ENCODE measurements at places on chromosomes 1 and 21.

DNA sequence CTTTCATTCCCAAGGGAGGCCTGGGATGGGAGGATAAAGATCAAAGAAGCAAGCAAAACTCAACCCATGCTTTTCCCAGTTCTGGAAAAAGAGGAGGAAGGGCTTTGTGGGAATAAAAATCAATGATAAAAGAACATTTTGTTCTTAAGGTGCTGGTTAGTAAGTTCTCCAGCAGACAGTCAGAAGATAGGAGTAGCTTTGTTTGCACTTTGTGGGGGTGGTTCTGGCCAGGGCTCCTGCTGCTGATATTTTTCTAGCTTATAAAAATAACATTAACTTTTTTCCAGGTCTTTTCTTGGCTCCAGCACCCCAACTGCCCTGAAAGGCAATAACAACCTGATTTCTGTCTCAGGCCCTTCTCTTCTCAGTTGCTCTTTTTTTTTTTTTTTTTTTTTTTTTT is 220.0 kb downstream of the FGGY start:
- no peak for DNase-seq

DNA sequence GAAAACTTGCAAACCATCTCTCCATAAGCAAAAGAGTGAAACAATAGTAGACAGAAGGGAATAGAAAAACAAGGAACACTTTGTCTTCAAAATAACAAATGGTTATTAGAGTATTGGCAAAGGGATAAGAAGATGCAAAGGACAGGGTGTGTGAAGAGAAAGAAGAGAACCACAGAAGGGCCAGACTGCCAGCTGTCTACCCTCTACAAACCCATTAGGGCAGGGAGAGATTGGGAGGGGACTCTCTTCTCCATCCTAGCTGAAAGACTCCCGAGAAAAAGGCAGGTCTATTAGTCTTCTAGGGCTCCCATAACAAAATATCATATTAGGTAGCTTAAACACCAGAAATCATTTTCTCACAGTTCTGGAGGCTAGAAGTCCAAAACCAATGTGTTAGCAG is 292.8 kb downstream of the PTBP2 start:
- no peak for DNase-seq

GRCh38 chr1:225711236-225711937 is 58.5 kb upstream of the ENAH start:
- DNase-seq = no peak

GRCh38 chr1:206080026-206080820 is 27.2 kb downstream of the RHEX start:
- no peak for DNase-seq

DNA sequence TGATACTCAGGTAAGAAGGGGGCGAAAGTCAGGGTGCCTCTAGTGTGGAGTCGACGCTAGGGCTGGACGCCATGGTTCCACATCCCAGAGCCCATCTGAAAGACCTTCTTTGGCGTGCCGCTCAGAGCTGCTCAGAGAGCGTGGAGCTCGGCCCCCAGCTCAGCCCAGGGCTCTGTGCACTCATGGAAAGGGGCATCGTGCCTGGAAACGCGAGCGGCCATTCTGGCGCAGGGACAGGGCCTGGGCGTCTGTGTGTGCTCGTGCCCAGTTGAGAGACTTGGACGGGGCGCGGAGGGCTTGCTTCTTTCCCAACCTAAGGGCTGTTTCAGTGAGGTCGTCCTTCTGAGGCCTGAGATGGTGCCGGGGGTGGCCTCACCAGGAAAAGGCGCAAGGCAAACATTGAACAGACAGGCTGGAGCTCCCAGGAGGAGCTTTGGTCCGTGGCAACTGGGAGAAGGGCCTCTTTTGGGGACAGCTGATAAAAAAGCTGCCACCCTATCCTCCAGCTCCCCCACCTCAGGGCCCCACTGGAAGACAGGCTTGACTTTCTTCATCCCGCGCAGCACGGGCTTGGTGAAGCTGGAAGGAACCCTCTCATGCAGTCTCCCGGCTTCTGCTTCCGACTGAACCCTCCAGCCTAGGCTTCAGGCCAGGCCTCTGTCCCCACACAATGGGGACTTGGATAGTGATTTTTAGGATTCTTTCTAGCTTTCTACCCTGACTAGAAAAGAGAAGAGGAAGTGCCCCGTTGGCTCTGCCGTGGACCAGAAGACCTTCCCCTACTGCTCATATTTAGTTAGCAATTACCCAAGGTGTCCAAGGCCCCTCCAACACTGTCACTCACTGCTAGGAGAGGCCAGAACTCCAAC is 77.1 kb downstream of the CD58 start:
- no peak for DNase-seq

DNA sequence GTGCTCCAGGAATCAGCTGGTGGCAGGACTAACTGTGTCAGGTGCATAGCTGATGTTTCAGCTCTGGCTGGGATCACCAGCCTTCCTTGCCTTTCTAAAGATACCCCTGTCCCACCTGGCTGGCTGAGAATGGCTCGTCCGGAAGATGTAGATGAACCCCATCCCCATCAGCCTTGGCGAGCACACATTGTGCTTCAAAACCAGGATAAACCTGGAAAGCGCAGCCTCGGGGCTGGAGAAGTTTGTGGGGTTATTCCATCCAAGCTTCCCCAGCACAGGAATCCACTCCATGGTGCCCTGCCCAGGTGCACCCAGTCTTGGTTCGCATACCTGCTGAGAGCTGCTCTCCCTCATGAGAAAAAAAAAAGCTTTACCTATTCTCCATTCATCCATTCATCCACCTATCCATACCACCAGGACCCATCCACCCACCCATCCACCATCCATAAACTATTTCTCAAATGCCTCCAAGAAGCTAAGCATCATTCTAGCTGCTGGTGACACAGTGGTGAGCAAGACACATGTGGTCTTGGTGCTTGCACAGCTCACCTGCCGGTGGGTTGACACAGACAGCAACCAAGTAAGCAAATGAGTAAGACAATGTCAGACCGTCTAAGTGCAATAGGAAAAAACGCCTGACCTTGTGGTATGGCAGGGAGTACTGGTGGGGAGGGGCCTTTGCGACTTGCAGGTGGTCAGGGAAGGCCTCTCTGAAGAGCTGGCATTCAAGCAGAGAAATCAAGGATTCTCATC is 94.0 kb downstream of the DMRTB1 start:
- DNase-seq = no peak

DNA sequence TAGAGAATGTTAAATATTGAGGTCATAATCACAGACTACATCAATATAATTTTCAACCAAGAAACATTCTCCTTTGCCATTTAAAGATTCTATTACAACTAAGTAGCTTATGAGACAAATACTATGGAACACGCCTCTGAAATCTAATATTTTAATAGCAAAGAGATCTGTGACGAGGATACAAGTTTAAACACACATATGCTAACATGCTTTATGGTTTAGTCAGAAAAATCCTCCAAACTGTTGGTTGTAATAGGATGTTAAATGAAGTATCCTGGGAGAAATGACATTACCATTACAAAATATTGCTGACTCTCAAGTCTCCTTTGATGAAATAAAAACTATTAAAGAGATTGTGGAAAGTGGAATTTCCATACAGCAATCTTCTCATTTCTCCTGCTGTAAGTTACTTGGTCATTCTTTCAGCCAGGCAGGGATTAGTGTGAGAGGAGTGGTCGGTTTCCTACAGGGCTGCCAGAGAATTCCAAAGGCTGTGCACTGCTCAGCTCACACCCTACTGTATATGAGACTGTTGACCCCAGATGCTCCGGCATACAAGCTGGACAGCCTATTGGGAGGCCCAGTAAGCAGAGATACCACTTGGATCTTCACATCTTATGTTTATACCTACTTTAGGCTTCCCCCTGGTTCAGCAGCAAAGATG is 26.6 kb downstream of the SCYL3 start:
- DNase-seq = no peak

- no peak for DNase-seq
Measured at GRCh38 chr1:232861107-232861506, 55.9 kb downstream of the MAP10 start.

DNA sequence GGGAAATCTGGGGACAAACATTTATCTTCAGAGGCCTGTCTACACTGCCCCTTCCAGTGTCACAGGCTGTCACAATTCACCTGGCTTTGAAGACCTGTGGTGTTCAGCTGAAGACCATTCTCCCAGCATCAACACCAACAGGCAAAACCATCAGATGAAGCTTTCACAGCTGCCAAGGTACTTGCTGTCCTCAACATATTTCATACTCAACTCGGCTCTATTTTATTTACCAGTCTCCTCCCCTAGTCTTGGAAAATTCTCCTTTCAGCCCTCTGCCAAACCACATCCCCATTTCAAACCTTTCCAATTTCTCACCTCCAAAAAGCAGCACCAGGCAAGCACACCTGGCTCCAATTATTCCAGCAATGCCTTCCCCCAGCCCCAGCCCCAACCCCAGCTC is 108.8 kb downstream of the TGFBR3 start:
- no peak for DNase-seq

GRCh38 chr1:92094090-92094489 is 13.9 kb downstream of the BTBD8 start:
- no peak for DNase-seq

GRCh38 chr1:24745711-24746413 is 615 bp downstream of the CLIC4 start:
- DNase-seq = peak; percentile 32

- DNase-seq = no peak
Measured at GRCh38 chr1:53620061-53620855, 118.7 kb downstream of the GLIS1 start.

DNA sequence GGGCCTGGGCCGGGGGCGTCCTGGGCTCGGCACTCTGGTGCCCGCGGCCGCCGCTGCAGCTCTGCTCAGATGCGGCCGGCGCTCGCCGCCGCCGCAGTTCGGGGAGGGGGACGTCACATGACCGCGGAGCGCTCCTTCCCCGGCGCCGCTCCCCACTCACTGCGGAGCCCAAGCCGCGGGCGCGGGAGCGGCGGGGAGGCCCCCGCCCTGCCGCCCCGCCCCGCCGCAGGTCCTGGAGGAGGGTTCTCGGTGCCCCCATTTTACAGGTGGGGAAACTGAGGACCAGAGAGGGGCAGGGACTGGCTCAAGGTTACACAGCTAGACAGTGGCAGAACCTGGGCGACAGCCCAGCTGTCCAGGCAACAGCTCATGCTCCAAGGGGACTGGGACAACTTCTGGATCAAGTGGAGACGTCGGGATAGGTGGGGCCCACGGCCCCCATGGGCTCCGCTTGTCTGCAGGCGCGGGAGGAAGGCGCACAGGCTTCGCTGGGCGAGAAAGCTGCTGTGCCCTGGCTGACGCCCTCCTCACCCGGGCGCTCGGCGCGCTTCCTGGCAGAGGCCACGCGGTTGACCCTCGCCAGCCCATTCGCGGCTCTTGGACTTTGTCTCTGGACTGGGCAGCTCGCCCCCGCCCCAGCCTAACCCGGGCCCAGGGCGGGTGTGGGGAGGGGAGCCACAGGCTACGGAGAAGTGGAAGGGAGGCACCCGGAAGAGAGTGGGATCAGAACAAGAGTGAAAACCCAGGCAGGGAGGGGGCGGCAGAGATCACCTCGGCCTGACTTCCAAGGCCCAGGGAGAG is at the start of gene RAP1GAP:
RAP1GAP (minus strand) TSS at position 100 of the 801 bp plus-strand sequence. CDS start 49,325 bp downstream, outside the sequence.
- DNase-seq = peak; percentile 29

DNA sequence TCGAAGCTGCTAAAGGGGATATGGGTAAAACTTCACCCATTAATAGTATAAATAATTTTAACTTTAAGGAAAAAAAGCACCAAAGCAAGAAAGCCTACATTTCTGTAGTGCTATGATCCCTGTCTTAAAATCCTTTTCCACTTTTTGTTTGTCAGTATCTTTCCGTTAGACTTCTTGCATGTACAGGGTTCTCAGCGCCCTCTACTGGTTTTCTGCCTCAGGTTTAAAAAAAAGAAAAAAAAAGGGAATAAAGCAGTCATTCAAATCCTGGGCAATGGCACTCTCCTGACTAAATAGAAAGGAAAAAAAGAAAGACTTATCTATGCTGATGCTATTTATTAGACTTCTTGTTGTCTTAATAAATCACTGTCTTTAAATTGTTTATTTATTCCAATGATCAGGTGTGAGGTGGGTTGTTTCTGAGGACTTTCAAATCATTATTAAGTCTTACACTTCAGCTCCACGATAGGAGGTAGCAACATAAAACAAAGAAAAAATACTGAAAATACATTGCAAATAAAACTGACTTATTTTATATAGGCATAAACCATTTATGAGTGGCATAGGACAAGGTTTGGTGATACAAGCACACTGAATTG is 475.4 kb upstream of the NR5A2 start:
- no peak for DNase-seq

DNA sequence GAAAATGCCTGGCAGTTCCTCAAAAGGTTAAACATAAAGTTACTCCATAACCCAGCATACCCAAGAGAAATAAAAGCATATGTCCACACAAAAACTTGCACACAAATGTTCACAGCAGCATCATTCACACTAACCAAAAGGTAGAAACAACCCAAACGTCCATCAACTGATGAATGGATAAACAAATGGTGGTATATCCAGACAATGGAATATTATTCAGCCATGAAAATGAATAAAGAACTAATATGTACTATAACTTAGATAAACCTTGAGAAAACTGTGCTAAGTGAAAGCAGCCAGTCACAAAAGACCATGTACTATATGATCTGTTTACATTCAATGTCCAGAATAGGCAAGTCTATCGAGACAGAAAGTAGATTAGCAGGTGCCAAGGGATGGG is 60.4 kb downstream of the CAMK2N1 start:
- DNase-seq = no peak

GRCh38 chr1:205353612-205354011 is 3.1 kb downstream of the KLHDC8A start:
- no peak for DNase-seq

GRCh38 chr1:233389169-233389568 is 61.6 kb downstream of the MAP3K21 start:
- DNase-seq = no peak

DNA sequence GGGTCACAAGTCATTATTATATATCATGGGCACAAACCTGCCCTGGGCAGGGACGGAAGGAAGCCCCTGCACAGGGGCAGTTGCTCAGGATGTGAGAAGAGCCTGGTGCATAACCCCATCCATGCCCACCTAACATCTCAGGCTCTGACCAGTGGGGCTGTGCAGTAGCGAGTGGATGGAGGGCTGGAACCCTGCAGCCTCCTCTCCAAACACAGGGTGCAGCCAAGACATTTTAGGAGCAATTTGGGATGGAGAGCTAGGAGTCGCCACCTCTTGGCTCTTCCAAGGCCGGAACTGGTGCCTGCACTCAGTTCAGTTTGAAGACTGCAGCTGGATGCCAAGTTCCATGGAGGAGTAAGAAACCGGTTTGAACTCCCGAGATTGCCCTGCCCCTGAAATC is 2.8 kb downstream of the MX1 start:
- no peak for DNase-seq

DNA sequence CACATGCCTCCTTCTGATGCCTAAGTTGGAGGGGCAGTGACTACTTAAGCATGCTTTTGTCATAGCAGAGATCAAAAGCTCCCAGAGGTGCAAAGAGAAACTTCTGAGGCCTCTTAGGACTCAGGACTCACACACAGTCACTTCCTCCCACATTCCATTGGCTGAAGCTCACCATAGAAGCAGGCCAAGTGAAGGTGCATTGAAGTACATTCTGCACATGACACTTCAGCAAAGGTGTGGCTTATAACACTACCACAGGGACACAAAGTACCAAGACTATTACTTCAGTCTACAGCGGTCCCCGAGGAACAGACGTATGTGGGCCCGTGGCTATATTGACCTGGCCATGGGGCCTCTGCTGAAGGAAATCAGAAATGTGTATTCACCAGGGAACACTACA is 2.5 kb upstream of the POGK start:
- no peak for DNase-seq

GRCh38 chr1:31376375-31377134 is 3.7 kb upstream of the FABP3 start:
- DNase-seq = no peak

GRCh38 chr1:234720709-234721441 is 110.9 kb upstream of the IRF2BP2 start:
- no peak for DNase-seq

- no peak for DNase-seq
Measured at GRCh38 chr1:200640373-200640962, 19.9 kb upstream of the KIF14 start.

GRCh38 chr21:45318556-45319404 is 31.1 kb upstream of the POFUT2 start:
- no peak for DNase-seq
